ENCODE measurements at places on chromosomes 3 and 15.

DNA sequence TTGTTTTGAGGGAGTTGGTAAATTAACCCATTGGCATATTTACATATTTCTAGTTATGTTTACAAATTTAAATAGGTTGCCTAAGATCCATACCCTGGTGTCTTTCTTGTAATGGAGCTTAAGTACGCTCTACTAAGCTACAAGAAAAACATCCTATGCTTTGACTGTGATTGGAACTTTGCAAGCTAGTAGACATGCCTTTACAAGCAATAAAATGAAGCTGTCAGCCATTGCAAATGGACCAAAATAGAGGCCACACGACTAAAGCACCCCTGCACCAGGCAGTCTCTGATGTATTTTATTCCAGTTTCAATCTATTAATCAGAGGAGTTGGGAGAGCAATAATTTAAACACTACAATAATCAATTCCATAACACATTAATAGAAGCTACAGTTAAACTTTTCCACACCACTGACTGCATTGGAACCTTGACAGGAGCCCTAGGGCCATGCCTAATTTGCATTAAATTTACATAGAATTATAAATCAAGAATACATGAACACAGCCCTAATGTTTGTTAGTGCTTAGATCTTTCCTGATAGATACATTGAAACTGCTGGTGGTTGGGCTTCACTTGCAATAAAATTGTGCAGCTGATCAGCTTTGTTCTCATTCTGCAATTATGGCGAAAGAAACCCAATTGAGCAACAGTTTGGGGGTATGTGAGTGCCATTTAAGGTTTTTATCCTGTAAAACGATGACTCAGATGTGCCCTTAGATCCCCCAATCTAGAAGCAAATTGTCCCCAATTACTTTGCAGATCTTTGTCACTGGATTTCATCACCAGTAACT, 360.1 kb downstream of the LSAMP start:
- DNase-seq: no peak

- DNase-seq: no peak
Observed at GRCh38 chr3:1907911-1908310, 190.8 kb upstream of the CNTN4 start.

- DNase-seq: peak; percentile 35
Observed at GRCh38 chr15:79970624-79971434, at the start of gene BCL2A1. Gene BCL2A1, minus strand, starts transcription at chr15:79971196. Its CDS starts 77 bp downstream, at chr15:79971119.

DNA sequence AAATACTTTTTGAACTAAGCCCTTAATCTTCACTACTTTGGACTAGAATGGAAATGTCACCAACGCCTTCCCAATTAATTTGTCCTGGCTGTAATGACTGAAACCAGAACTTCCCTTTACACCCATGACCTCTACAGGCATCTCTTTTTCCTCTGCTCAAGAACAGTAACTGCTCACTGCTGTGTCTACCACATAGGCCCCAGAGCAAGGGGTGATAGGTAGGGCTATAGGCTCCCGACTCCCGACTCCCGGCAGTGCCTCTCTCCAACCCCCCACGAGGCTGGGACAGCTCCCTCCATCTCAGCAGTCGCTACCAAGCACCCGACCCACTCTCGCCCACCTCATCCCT, 384 bp upstream of the LEKR1 start:
- DNase-seq: no peak

GRCh38 chr3:140766465-140766864, 88.6 kb downstream of the TRIM42 start:
- DNase-seq: no peak

DNA sequence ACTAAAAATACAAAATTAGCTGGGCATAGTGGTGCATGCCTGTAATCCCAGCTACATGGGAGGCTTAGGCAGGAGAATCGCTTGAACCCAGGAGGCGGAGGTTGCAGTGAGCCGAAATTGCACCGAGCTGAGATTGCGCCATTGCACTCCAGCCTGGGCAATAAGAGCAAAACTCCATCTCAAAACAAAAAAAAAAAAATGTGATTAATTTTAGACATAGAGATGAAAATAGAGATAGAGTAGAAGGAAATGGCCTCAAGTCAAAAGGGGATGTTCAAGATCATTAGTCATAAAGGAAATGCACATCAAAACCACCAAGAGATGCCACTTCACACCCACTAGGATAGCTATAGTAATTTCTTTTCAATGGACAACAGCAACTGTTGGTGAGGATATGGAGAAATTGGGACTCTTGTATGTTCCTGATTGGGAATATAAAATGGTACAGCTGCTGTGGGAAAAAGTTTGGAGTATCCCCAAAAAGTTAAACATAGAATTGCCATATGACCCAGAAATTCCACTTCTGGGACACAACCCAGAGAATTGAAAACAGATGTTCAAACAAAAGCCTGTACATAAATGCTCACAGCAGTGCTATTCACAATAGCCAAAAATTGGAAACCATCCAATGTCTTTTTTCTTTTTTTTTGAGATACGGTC, 55.4 kb downstream of the ABHD2 start:
- DNase-seq: no peak

DNA sequence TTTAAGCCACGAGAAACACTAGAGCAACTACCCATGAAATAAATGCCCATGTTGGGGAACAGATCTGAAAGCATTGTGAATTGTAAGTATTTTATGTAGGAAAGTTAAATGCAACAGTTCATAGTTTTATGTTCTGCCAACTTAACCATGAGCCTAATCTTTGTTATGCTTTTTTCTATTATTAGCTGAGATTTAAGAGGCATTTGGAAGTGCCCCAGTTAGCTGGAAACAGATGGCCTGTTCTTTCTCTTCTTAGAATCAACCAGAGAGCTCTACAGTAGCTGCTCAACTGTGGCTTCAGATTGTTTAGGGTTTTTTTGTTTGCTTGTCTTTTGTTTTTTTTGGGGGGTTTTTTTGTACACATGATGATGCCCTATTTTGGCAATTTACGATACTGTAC, 284.4 kb downstream of the KCNH8 start:
- DNase-seq: no peak

- no peak for DNase-seq
Observed at GRCh38 chr3:122691195-122691594, 10.6 kb downstream of the PARP14 start.

- DNase-seq: no peak
Observed at GRCh38 chr3:59268170-59268569, 218.3 kb upstream of the CFAP20DC start.

GRCh38 chr3:172317984-172318383, 130.3 kb downstream of the GHSR start:
- no peak for DNase-seq

DNA sequence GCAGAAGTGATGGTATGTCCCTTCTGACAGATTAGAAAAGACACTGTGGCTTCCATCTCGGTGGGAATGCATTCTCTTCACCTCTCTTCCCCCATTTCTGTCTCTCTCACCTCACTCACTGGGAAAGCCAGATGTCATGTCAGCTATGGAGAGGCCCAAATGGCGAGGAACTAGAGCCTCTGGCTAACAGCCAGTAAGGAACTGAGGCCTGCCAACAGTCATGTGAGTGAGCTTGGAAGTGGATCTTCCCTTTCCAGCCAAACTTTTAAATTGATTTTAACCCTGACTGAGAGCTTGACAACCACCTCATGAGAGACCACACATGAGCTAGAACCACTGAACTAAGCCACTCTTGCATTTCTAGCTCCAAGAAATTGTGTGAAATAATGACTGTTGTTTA, 35.2 kb upstream of the CDAN1 start:
- no peak for DNase-seq

GRCh38 chr15:50390554-50391264, 33.5 kb upstream of the USP8 start:
- DNase-seq: no peak

All from stimulated activated CD4-positive, alpha-beta T cell treated with anti-CD3 and anti-CD28 coated beads, Interleukin-1b, Interleukin-23, amount 100 ng/mL, for 1 hour (primary cell).